NCI-H774 (cell line): ENCODE measurements at places on chromosomes 6 and 20.

DNA sequence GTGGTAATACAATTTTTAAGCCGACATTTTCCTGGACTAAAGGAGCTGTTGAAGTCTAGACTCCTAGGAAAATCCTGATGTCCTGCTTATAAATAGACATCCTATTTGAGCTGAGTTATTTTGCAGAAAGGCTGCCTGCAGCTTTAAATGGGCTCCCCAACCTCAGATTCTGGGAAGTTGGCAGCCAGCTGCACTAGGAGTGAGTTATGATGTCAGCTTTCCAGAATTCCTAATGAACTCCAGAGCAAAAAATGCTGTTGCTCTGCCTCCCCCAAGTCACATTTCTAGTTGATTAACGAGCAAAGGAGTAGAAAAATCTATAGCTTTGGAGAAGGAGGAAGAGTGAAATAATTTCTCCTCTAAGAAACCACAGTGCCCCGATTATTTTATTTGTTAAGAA is 346.3 kb upstream of the SULF2 start:
- no peak for DNase-seq

DNA sequence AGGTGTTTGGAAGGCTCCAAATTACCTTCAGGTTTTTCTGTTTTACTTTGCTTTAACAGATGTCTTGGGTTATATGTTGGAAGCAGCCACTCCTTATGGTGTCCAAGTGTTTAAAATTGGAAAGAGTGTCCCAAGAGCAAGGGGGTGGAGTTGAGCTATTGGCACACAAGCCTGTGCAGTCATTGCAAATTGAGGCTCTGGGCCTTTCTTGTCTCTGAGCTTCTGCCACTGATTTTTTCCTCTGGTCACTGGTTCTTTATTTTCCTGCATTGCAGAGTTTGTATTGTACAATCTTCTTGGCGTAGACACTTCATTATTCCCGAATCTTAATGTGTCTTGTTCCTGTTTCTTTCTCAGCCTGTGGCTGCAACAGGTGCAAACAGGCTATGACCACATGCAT is 598.8 kb downstream of the RNF144B start:
- DNase-seq, result no peak

GRCh38 chr20:14611479-14611878 is 274.1 kb upstream of the FLRT3 start:
- DNase-seq, result no peak

GRCh38 chr6:100809346-100809745 is 71.8 kb downstream of the ASCC3 start:
- no peak for DNase-seq
